ENCODE measurements at places on chromosomes 1 and 21. TPM values are rescaled to one million over a fixed set of nuclear protein-coding genes. Genes with fewer than 3 reads are reported as not detected.

DNA sequence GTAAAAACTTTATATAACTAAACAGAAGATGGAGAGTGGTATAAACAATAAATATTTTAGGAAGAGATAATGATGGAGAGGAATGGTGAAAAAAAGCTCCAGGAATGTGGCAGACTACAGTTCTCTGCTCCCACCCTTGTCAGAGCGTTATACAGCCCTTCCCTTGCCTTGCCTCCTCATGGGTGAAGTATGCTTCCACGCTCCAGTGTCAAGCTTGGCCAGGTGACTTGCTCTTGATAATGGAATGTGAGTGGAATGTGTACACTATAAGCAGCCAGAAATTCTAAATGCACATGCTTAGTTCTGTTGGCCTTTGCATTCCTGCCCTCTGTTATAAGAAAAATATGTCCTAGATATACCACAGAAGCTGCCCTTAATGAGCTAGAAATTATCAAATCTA lies 24.7 kb upstream of the POGK start:
- H3K27me3 ChIP-seq = no peaks in the 10 kb centered on the region
- H3K4me3 ChIP-seq = no peak overlapping the region
- H3K36me3 ChIP-seq = no peaks in the 10 kb centered on the region
- no peak overlapping the region for H3K27ac ChIP-seq
- no peak for DNase-seq

DNA sequence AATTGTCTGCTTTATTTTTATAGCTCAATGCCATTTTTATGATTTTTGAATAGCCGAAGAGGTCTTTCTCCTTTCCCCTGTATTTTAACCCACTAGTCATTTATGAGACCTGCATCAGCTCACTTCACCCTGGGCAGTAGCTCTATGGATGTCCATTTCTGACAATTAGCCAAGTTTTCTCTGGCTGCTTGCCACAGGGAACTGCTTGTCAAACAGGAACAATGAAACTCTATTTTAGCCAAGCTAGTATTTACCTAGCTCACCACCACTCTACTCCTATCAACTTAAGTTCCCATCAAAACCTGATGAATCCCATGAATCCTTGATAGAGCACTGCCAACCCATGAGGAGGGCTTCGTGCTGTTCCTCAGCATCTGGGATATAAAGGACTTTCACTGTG lies 406.7 kb downstream of the RWDD3 start:
- no peak overlapping the region for H3K27ac ChIP-seq
- H3K4me3 ChIP-seq = no peak overlapping the region
- no peaks in the 10 kb centered on the region for H3K27me3 ChIP-seq
- no peak for DNase-seq
- H3K4me1 ChIP-seq = no peaks in the 10 kb centered on the region

FCAMR gene
- total RNA-seq = not detected

PKLR gene
- total RNA-seq = 0.13 TPM
